ENCODE measurements at places on chromosomes 5 and 9.

DNA sequence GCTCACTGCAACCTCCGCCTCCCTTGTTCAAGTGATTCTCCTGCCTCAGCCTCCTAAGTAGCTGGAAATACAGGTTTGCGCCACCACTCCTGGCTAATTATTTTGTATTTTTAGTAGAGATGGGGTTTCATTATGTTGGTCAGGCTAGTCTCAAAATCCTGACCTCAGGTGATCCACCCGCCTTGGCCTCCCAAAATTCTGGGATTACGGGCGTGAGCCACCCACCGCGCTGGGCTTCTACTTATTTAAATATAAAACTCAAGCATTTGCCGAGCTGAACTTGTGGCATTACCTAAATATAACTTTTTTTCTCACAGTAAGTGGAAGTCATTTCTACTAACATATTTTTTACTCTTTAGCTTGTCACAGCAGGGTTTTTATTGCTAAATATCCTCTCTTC lies 1356.3 kb upstream of the ACO1 start:
- DNase-seq: no peak

DNA sequence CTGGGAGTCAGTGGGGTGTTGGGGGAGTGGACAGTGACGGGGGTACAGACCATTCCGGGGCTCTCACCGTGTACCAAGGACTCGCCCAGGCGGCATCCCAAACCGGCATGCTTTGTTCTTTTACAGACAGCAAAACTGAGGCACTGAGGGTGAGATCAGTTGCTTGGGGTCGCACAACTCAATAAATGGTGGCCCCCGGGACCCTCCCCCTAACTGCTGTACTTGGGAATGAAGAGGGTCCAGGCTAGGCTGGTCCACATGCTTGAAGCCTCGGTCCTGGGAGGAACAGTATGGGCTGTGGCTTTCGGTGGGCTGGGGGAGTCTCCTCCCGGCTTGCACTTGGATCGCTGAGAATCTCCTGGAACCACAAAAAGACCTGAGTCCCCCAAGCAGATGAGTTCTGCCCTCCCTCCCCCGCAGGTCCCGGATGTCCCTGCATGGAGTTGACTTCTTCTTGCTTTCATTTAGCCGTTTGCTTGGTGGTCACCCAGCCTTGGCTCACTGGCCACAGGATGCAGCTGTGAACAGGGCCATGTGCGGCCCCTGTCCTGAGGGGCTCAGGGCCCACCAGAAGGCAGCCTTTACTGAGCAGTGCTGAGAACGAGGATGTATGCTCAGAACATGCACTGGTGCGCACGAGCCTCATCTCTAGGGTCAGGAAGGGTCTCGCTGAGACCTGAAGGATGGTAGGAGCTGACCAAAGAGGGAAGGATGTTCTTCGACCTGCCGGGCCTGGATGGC lies 4.2 kb downstream of the LAMC3 start:
- no peak for DNase-seq

DNA sequence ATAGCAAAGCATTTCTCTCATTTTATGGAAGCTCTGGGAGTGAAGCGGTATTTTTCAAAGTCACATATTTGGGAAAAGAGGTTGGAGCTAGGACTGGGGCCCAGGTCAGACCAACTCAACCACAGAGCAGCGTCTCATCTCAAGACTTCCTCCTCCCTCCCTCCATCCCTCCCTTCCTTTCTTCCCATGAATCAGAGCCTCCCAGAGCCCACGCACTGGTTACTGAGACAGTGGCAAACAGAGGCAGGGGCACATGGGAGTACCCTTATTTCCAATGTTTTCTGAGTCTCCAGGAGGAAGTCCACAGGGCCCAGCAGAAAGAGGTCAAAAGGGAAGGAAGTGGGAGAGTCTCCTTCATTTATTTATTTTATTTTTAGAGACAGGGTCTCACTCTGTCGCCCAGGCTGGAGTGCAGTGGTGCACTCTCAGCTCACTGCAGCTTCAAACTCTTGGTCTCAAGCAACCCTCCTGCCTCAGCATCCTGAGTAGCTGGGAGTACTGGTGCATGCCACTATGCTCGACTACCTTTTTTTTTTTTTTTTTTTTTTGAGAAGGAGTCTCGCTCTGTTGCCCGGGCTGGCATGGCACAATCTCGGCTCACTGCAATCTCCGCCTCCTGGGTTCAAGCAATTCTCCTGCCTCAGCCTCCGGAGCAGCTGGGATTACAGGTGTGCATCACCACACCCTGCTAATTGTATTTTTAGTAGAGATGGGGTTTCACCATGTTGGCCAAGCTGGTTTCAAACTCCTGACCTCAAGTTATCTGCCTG lies 52.5 kb upstream of the CDKN2AIPNL start:
- DNase-seq: no peak

GRCh38 chr9:127578952-127579853 lies 32.9 kb upstream of the STXBP1 start:
- peak; percentile 93 for DNase-seq

- no peak for DNase-seq
Observed at GRCh38 chr5:94928891-94929290, 310.4 kb downstream of the SLF1 start.

DNA sequence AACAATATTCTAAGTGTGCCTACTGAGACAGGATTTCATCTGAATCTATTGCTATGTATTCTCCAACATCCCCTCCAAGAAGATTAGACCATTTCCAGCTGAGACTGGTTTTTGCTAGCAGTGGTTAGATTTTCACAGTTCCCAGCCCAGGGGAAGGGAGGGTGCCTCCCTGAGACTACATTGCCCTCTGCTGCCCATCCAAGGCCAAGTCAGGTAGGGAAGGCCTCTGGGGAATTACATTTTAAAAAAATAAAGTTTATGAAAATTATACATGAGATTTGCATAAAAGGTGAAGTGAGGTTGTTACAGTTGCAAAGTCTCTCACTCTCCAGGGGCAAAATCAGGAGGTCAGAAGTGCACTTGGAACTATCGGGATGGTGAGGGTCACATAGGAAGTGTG lies 28.0 kb upstream of the SYK start:
- peak; percentile 33 for DNase-seq

DNA sequence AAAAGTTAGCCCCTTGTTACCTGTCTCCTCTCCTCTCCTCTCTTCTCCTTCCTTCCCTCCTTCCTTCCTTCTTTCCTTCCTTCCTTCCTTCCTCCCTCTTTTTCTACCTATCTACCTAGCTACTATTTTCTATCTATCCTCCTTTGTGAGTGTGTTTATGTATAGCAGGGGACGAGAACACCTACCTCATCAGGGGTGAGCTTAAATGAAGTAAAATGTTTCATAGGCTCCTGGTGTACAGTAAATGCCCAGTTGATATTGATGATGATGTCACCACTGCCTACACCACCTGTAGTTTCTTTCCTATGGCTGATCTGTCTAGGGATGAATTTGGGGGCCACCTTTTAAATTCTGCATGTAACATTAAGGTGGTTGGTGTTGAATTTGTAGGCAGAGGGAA lies 4.3 kb downstream of the SPIN1 start:
- DNase-seq: no peak

- peak; percentile 19 for DNase-seq
Observed at GRCh38 chr9:111013707-111014106, 24.6 kb downstream of the LPAR1 start.

- DNase-seq: no peak
Observed at GRCh38 chr9:114389612-114390368, 2.0 kb upstream of the AKNA start.

DNA sequence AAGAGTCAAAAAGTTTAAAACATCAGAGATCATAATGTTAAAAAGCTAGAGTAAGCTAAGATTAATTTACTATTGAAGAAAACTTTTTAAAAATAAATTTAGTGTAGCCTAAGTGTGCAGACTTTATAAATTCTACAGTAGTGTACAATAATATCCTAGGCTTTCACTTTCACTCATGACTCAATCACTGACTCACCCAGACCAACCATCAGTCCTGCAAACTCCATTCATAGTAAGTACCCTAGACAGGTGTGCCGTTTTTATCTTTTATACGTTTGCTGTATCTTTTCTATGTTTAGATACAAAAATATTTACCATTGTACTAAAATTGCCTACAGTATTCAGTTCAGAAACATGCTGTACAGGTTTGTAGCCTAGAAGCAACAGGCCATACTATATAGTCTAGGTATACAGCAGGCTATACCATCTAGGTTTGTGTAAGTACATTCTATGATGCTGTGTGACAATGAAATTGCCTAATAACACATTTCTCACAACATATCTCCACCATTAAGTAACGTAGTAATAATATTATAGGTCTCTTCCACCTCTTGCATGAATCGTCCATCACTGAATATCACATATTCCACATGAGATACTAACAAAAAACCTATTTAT lies 59.2 kb downstream of the MEGF9 start:
- DNase-seq: peak; percentile 23

GRCh38 chr5:68464424-68464823 lies 248.9 kb downstream of the PIK3R1 start:
- no peak for DNase-seq

DNA sequence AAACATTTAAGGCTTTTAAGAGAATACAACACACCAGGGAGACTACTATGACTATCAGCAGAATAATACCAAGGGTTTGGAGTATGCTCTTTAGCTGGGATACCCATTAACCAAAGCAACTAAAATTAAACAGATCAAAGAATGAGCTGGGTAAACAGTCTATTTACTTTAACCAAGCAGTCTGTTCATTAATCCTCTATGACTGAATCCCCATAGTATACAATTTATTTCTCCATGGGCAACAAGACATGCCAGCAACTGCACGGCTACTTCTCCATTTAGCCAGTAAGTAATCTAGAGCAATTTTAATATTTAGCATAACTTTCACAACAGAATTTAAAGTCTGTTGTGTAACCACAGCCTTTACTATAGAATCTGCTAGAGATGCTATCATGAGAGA lies 77.6 kb downstream of the CDO1 start:
- no peak for DNase-seq

DNA sequence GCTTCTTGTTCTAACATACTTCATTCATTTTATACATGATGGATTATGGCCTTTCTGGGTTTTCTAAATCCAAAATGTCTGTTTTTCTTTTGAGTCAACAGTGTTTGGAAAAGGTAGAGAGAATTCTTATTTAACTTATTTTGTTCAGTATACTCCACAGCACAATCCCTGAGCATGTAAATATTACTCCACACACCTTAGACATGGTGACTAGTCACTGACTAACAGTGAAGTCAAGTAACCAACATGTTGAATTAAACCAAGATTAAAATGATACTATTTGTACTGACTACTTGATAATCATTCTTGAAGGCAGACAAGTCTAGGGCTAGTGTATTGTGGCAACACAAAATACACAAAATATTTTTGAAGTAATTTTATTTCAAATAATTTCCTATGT lies 55.0 kb downstream of the HAPLN1 start:
- no peak for DNase-seq

- no peak for DNase-seq
Observed at GRCh38 chr5:90747693-90748092, 189.1 kb downstream of the ADGRV1 start.

DNA sequence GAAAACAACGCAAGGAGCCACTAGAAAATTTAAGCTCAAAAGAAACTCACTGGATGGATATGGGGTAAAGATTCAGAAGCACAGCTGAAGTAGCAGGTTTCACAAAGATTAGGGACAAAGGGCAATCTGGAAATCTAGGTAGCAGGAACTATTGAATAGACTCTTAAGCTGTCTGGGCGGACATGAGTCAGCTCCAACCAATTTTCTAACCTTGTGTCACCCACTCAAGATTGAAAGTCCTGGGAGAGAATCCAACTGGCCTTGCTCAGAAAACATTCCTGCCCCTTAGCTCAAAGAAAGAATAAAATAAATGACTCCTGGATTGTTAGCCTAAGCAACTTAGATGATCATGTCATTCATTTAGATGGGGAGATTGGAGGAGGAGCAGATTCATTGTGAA lies 69.2 kb downstream of the STK32A start:
- no peak for DNase-seq

GRCh38 chr5:151234476-151235238 lies 10.8 kb upstream of the CCDC69 start:
- DNase-seq: peak; percentile 82

DNA sequence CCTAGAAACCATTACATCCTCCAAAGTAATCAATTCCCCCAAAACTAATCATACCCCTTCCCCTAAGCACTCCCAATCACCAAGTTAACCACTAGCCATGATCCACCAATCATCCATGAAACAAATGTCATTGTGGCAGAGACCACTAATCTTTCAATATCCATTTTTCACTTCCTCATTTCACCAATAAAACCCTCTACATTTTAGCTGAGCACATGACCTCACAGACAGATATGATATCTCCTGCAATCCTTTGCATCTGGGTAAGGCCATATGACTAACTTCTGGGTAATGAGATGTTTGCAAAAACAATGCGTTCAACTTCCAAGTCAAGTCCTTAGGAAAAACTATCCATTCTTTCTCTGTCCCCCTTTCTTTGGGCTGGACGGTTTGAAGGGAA lies 20.7 kb downstream of the OR2S2 start:
- DNase-seq: no peak
